ENCODE measurements at places on chromosomes 5 and 9.
A peak's percentile ranks its signal among the peaks of the same experiment; 100 is the strongest.

- DNase-seq, result no peak
These were observed 71.3 kb downstream of the PSAT1 start for GRCh38 chr9:78368236-78368635.

DNA sequence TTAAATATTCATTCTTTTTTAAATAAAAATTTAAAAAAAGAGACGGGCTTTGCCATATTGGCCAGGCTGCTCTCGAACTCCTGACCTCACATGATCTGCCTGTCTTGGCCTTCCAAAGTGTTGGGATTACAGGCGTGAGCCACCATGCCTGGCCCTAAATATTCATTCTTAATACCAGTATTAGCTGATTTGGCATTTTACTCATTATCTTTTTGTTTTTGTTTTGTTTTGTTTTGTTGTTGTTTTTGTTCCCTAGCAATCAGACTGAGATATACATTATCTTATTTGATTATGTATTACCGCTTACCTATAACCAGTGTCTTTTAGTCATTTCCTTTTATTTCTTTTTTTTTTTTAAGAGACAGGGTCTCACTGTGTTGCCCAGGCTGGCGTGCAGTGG, 37.9 kb downstream of the RNF44 start:
- DNase-seq, result no peak

GRCh38 chr5:141857226-141857625, 21.0 kb downstream of the PCDH1 start:
- no peak for DNase-seq

DNA sequence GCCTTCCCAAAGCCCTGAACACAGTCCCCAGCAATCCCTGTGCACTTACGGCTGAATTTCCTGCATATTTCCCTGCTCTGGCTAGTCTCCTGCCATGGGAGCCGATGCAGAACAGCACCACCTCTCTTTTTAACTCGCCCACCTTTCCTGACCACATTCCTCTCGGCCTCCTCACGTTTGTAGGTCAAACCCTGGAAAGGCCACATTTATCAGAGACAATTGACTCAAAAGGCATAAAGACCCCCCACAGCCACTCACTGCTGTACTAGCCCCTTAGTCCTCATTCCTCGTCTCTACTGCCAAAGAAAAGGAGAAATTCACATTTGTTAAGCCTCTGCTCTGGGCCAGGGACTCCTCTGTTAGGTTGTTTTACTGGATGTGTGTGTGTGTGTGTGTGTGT, 43.6 kb downstream of the ENC1 start:
- no peak for DNase-seq

- DNase-seq, result no peak
These were observed 9.1 kb downstream of the EGFL7 start for GRCh38 chr9:136671646-136672430.

DNA sequence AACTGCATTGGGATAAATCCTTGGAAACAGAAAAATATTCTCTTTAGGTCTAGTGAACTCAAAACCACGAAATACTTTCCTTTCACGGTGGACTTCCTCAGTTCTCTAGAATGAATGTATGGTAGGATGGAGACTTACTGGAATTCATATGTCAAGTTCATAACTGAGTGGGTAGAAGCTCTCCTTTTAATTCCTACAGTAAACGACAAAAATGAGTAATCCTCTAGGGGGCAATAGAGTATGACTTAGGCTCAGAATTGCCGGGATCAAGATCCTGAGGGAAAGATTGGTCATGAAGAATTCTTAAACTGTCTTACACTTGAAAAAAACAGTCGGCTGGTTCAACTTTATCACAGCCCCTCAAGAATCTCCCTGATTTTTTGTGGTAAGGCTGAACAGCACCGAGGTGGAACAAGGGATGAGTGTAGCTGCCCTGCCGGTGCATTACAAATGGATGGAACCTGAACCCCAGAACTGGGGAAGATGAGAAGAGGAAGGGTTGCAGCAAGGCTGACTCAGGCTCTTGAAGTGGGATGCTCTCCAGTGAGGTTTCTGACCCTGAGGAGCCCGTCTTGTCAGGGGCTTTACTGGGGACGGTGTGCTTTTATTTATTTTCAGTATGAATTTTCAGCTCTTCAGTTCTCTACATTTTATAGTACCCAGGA, 14.0 kb upstream of the LOX start:
- no peak for DNase-seq

DNA sequence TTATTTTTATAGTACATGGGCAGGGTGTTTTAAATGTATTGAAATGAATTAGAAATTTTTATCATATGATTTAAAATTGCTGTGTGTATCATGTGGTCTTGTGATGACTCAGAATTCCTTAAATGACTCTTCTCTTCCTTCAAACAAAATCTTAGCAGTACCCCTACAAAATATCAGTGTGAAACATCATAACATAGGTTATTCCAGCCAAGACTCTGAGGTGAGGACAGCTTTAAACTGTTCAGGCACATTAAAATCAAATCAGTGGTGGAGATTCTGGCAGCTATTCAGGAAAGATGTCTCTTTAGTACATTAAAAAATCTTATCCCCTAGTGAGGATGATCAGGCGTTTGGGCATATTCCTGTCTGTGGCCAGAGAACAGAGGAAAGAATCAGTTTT, 174.0 kb downstream of the MAN2A1 start:
- no peak for DNase-seq

- DNase-seq, result no peak
These were observed 51.4 kb downstream of the COL5A1 start for GRCh38 chr9:134693011-134693410.

- DNase-seq, result no peak
These were observed 30.5 kb downstream of the SLC9A3 start for GRCh38 chr5:493758-494157.

- no peak for DNase-seq
These were observed 14.9 kb upstream of the TMEM38B start for GRCh38 chr9:105679257-105680022.

- DNase-seq, result peak; percentile 78
These were observed 156.1 kb downstream of the SNX18 start for GRCh38 chr5:54673523-54674225.

- no peak for DNase-seq
These were observed 115.9 kb upstream of the FCN2 start for GRCh38 chr9:134764473-134765269.

- DNase-seq, result no peak
These were observed 811 bp upstream of the LRRTM2 start for GRCh38 chr5:138875946-138876345.

GRCh38 chr9:131641618-131642495, 96.5 kb downstream of the PRRT1B start:
- DNase-seq, result no peak
